Stimulated activated CD8-positive, alpha-beta memory T cell treated with anti-CD3 and anti-CD28 coated beads, Interleukin-4, amount 100 ng/mL, for 4 hours (primary cell): ENCODE measurements at places on chromosomes 1 and 21.

DNA sequence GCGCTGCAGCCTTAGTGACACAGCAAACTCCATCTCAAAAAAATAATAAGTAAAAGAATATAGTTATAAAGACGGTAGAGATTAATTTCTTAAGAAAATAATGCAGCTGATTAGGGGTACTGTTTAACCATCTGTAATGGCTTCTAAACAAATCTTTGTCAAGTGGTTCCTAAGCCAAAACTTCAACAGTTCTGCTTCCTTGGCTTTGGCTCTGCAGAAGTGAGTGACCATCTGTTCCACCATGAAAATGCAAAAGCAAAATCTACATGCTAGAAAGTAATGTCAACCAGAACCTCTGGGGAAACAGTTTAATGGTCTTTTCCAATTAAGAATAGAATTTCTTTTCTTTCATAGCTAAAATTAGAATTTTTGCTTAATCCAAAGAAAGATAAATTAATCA is 8.3 kb upstream of the SH2D5 start:
- DNase-seq = no peak

DNA sequence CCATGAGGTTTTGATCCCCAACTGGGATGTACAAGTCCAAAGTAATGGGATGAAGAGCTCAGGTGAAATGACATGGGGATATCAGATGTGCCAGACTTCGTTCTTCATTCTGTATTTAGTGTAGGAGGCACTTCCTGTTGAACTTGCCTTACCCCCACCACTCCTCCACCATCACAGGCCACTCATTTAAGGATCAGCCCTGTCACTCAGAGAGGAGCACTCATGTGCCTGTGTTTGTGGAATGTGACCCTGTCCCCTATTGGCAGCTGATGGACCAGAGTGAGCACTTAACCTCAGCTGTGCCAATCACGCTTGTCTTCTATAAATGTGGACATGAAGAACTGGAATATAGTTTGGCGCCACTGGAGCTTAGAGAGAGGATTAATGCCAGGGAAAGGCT is 91.4 kb upstream of the CTTNBP2NL start:
- no peak for DNase-seq

DNA sequence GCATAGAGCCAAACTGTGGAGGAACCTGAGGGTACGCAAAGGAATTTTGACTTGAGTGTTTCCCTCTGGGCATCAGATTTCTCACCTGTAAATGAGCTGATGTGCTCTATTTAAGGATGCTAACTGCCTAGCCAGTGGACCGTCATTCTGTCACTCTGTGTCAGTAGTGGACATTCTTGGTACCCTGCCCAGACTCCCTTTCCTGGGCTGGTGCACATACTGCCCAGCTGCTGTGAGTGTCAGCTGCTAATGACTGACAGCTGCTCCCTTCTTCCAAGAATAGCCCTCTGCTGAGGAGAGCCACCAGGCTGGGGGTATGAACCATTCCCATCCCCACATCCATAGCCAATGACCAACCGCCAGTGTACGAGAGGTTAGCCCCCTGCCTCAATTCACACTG is 193.1 kb upstream of the DAB1 start:
- no peak for DNase-seq

GRCh38 chr1:212024469-212025149 is 10.7 kb downstream of the INTS7 start:
- no peak for DNase-seq

DNA sequence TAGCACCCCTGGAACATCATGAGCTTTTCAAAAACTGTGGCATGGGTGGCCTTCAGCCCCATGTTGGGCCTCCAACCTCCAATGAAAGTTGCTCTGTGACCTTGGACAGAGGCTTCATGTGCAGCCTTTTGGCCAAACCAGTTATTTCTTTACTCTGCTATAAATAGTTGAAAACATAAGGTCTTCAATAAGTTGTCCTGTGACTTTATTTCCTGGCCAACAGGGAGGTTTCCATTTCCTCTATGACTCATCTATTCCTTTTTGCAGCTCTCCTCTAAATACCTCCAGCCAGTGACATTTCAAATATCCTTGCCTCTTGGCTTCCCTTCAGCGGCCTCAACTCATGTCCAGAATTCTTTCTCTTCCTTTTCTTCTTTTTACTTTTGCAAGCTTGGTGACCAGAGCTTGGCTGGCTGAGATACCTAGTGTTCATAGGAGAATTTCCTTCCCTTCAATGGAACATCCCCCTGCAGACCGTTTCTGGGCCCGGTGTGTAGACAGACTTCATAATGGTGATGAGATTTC is 22.7 kb upstream of the TRIM67 start:
- no peak for DNase-seq

DNA sequence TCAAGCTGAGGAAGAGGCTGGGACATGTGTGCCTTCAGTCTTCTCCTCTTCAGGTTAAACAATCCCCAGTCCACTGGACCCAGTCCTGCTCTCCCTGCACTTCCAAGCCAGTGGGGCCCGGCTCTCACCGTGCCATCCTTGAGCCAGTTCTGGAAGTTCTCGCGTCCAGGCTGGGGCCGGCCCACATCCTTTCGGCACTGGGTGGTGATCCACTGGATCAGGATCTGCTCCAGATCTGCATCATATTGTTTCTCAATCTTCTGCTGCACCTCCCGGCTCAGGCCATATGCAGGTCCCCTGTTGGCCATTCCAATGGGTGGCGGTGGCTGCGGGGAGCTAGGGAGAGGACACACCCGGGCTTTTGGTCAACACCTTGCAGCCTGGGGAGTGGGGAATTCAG is 5.1 kb downstream of the TAGLN2 start:
- DNase-seq = no peak

DNA sequence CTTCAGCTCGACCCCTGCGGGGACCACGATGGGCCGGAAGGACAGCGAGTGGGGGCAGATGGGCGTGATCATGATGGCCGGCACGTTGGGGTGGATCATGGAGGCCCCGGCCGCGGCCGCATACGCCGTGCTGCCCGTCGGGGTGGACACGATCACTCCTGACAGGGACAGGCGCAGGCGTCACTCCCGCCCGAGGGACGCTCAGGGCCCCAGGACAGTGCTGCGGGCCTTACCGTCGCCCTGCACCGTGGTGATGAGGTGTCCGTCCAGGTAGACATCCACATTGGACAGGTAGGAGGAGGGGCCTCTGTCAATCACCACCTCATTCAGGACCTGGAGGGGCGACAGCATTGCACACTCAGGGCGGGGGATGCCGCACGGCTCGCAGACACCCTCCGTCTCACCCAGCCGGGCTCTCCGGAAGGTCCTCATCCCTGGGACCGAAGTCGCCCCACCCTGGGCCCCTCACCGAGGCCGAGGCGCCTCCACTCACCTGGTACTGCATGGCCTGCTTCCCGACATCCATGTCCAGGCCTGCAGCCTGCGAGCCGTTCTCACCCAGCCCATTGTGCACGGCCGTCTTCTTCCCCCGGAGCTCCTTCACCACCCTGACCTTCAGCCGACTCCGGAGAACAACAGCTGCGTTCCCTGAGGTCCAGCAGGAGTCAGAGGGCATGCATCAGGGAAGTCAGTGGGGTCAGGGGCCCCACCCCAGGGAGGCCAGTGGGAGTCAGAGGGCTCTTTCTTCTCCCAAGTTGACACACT is 24.0 kb downstream of the NADK start:
- no peak for DNase-seq

- DNase-seq = no peak
Observed at GRCh38 chr1:222629921-222630535, 12.1 kb downstream of the MIA3 start.

DNA sequence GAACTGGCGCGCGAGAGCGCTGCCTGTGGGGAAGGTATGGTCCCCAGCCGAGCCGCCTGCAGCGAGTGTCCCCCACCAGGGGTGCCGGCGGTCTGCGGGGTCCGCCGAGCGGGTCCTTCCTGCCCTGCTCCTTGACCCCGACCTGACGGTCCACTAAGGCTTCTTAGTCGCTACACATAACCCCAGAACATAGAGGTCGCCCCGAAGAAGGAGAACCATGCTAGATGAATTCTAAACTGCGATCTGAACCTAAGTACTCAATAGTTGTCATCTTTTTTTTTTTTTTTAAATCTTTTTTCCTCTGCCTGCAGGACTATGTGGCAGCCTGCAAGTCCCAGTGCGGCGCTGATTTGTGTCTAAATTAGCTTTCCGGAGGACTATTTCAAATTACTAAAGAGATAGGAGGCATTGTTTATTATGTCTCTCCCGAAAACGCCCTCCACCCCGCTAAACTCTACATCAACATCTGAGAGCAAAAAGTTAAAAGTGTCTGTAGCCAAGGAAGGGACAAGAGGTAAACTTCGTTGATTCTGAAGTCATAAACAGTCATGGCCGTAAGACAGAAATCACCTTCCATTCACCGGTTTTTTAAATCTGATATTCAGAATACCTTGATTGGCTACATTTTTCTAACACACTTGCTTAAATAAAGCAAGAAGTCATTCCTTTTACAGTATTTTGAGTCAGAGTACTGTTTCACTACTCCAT is 476 bp downstream of the AXDND1 start:
- no peak for DNase-seq

DNA sequence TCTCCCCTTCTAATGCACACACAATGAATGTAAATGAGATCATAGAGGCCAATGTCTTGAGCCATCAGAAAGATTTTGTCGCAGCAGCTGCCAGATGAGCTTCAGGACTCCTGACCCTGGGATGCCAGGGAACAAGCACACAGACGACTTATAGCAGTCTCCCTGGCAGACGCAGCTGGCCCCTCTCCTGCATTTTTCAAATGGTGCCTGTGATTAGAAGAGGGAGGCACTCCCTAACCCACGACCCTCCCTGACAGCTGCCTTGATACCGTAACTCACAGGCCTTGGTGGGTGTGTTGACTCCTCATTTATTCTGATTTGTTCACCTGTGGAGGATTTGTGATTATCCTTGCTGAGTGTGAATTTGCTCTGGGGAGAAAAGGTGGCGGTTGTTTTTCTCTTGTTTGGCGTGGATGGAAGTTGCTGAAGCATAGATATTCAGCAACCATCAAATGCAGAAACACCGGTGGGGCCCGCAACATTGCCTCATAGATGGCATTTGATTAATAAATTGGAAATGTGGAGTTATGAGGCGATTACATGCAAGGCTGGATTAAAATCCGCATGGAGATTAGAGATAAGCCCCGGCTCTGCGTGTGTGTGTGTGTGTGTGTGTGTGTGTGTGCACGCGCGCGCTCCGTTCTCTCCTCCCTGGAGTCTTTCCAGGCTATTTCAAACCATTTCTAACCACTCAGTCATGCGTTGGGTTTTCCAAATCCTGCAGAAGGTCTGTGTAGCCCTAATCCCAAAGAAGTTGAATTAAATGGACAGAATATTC is 2.1 kb upstream of the RD3 start:
- no peak for DNase-seq

GRCh38 chr21:45632160-45632559 is 11.4 kb upstream of the PCBP3 start:
- DNase-seq = no peak

- DNase-seq = peak; percentile 54
Observed at GRCh38 chr1:12208764-12209494, 20.9 kb upstream of the VPS13D start.

DNA sequence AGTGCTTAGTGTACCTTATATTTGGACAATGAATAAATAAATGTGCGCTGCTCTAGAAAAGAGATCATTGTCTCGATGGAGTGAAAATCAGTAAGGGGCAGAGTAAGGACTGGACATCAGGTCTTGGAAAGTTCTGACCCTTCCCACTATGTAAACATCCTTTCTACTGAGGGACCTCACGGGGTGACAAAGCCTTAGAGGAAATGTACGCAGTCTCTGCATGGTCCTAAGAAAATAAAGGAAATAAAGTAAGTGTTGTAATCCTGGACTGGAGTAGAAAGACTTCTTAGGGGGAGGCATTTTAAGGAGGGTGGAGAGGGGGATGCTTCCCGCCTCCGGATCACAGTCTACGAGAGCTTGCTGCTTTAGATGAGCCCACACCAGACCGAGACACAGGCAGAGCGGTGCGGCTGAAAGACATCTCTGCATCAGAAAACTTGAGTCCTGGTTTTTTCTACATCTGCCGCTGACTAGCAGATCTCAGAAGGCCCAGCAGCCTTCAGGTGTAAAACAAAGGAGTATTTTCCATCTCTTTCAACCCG is 22.3 kb upstream of the GPR137B start:
- DNase-seq = no peak

DNA sequence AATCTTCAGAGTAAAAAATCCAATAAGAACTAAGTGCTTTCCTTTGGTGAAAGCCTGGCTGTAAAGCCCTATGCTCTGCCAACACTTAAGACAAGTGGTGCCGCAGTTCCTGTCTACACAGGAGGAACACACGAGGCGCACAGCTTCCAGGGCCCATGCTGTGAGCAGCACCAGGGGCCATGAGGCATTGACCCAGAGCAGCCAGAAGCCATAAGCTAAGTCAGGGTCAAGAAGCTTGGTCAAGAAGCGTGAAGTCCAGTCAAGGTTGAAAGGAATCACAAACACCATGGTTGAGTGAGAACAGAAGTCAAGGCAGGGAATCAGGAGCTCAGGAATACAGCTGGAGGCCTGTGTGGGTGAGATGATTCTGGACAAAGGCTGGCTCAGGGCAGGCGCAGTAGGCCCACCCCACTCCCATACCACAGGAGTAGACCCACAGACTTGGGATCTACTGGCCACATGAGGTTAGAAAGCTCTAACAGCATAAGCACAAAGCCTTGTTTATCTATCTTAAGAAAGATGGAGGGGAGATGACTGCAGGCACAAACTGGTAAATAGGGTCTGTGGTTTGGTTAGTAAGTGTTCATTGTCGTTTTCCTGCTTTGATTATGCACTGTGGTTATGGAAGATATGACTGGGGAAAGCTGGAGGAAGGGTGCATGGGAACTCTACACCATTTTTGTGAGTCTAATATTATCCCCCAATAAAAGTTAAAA is 42.9 kb upstream of the RCAN3 start:
- no peak for DNase-seq

- no peak for DNase-seq
Observed at GRCh38 chr1:84960371-84960770, 36.5 kb downstream of the MCOLN2 start.
